ENCODE measurements at places on chromosomes 16 and 17. TPM values are rescaled to one million over a fixed set of nuclear protein-coding genes. Genes with fewer than 3 reads are reported as not detected.
A peak's percentile ranks its signal among the peaks of the same experiment; 100 is the strongest.

Gene CA4
- not detected for total RNA-seq

DNA sequence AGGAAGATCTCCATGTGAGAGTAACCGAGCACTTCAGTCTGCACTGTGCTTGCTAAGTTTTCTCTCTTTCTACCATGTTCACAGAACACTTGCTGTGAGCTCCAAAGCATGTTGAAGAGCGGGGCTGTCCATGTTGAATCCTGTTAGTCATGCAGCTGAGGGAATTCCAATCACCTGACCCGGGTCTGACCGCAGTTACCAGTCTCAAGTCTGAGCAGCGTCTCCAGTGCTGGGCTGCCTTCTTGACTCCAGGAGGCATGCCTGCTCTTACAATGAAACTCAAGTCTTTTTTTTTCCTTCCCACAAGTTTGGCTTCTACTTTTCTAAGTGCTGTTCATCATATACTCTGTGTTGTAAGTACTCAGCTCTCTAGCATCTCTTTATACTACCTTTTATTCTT is 44.3 kb downstream of the HOXB1 start:
- H3K27ac ChIP-seq: no peak overlapping the region
- peaks cover 7% of the 10 kb centered on the region for H3K27me3 ChIP-seq
- peaks cover 50% of the 10 kb centered on the region for H3K4me1 ChIP-seq
- H3K4me3 ChIP-seq: no peak overlapping the region
- no peaks in the 10 kb centered on the region for H3K36me3 ChIP-seq
- DNase-seq: no peak

DNA sequence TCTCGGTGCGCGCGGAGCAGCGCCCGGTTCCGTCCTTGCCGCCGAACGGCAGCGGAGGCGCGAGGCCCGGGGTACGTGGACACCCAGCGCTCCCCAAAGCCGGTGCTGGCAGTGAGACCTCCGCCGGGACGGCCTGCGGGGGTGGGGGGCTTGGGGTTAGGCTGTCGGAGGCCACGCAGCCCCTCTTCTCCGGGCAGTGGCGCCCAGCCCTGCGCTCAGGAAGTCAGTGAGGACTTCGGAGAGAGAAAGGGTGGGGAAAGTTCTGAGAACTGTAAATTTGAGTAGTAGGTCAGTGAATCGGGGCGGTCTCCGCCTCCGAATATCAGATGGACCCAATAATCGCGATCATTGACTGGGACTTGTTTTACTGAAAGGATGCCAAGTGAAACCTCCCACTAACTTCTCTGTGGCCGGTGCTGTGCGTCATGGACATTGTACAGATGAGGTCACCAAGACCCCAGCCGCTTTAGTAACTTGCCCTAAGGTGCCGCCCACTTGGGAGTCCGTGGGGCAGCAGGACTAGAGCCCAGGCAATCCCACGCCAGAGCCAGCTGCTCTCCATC is 468 bp downstream of the IL4R start:
- H3K4me3 ChIP-seq: peak overlapping the region; percentile 94
- peaks cover 48% of the 10 kb centered on the region for H3K4me1 ChIP-seq
- H3K27ac ChIP-seq: peak overlapping the region; percentile 94
- DNase-seq: peak; percentile 85

Gene NPIPB9
- 2.0 TPM for total RNA-seq

DNA sequence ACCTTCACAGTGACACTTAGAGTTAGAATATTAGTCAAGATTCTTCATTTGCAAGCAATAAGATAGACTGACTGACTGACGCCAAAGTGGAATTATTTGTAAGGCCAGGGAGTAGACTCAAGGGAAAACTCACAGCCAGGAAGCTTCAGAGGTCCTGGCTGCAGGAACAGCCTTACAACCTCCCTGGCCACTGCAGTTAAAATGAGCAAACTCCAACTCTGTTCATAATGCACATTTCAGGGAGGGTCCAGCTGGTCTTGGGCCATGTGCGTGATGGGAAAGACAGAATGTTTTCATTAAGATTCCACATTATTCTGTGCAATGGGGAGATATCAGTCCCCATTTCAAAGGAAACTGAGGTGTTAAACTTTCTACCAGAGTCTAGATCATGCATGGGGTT is 9.9 kb downstream of the CAPNS2 start:
- DNase-seq: no peak
- H3K4me3 ChIP-seq: no peak overlapping the region
- H3K27ac ChIP-seq: no peak overlapping the region
- H3K4me1 ChIP-seq: no peaks in the 10 kb centered on the region

DNA sequence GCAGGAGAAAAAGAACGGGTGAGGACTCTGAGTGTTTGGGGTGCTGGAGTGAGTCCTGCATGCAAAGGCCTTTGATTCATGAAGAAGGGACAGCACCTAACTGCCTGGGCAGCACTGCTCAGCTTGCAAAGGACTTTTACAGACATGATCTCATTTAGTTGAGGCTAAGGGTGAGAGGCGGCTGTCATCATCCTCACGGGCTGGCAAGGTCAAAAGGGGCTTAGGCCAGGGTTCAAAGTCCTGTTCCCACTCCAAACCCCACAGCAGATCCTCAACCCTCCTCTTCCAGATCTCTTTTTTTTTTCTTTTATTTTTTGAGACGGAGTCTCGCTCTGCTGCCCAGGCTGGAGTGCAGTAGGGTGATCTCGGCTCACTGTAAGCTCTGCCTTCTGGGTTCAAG is 4.8 kb downstream of the RHBDF2 start:
- H3K27me3 ChIP-seq: no peaks in the 10 kb centered on the region
- peaks cover 74% of the 10 kb centered on the region for H3K4me1 ChIP-seq
- no peak for DNase-seq
- H3K27ac ChIP-seq: peak overlapping the region; percentile 19
- no peaks in the 10 kb centered on the region for H3K36me3 ChIP-seq

GRCh38 chr16:389352-389751 is 7.6 kb upstream of the PGAP6 start:
- no peak overlapping the region for H3K4me3 ChIP-seq
- H3K36me3 ChIP-seq: peaks cover 6% of the 10 kb centered on the region
- H3K27ac ChIP-seq: no peak overlapping the region
- H3K4me1 ChIP-seq: peaks cover 18% of the 10 kb centered on the region

Data from activated CD8-positive, alpha-beta memory T cell treated with anti-CD3 and anti-CD28 coated beads, Interleukin-2, amount 10 ng/mL, durations not matched to agents 7 days and 5 days (primary cell).